Fibroblast of the aortic adventitia (primary cell): ENCODE measurements at places on chromosomes 5 and 9. TPM values are rescaled to one million over a fixed set of nuclear protein-coding genes. Genes with fewer than 3 reads are reported as not detected.

Gene TRAPPC13
- total RNA-seq: 28.0 and 29.5 TPM in 2 replicates

DNA sequence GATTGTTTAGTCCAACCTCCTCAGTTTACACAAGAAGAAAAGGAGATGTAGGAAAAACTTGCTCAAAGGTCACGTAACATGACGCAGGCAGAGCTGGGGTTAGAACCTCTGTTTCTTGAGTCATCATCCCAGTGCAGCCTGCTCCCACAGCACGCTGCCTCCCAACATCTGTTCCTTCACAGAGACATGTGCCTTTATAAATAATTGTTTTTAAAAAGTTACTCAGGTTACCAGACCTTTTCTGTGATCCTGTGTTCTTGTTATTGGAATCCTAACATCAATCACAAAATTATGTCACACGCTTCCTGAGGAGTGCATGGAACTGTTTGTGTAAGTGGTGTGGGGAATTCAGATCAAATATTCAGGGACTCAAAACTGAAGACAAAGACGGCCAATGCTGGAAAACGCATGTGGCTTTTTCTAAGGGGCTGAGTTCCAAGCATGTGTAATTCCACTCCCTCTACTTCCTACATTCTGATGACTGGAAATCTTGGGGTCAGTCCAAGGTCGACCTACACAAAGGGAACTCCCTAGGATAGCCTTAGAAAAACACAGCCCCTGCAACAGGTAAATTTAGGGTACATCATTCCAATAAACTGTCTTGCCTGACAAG, 184.3 kb downstream of the TSSK1B start:
- peak; percentile 97 for DNase-seq

Gene IL3
- total RNA-seq: not detected in 2 replicates

Gene FOXD4
- 0.27 TPM in 1 of 2 replicates, not detected in the other for total RNA-seq

Gene FOXD4L6
- not detected in 2 replicates for total RNA-seq
